CD4-positive, alpha-beta T cell treated with Interleukin-15 for 1 hour (primary cell): ENCODE measurements at places on chromosomes 1 and 21.

DNA sequence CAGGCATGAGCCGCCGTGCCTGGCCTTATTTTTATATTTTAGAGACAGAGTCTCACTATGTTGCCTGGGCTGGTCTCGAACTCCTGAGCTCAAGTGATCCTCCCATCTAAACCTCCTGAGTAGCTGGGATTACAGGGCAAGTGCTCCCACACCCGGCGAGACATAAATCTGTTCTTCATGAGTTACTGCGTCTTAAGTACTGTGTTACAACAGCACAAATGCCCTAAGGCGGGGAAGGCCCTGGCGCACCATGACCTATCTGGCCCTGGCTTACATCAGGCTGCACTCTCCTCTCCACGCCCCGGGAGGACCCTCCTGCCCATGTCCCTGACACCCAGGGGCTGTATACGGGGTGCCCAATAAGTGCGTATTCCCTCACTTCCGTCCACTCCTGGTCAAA is 4.3 kb downstream of the GPR153 start:
- no peak for DNase-seq

DNA sequence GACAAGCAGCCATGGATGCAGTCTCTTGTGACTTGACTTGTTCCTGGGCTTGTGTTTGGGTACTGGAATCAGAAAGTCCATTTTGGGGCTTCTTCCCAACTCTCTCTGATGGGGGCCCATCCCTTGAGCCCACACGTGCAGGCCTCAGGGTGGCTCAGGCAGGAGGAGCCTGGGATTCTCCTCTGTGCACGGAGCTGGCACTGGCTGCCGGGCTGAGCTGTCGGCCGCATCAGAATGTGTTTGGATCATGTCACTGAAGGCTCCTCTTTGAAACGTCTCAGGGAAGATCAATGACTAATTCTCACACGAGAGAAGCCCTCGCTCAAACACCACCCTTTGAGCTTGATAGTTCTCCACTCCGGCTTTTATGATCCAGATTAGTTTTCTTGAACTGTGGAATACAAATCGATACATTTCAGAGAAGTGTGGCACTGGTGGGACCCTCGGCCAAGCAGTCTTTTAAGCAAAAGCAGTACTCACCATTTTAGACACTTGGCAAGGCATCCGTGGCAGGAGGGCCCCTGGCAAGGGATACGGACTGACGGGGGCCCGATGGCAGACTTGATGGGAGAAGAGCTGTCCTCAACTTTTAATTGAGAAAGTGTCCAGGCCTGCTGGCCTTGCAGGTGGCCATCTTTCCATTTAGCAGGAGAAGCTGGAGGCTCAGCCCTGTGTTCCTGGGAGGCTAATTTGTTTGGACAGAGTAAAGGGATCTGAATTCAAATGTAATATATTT is 220.7 kb upstream of the C1orf174 start:
- DNase-seq: no peak

DNA sequence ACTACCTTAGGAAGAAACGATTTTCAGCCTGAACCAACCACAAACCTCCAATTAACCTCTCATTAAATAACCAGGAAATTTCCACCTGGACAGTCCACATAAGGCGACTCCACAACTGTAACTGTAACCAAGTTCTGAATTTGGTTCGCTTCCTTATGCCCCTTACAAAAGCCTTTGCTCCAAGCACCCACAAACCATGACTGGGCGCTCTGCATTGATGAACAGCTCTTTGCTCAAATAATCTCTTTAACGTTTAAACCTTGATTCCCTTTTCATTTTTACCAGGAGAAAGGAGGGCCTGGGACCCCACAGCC is 38.2 kb upstream of the ZNF124 start:
- DNase-seq: no peak

DNA sequence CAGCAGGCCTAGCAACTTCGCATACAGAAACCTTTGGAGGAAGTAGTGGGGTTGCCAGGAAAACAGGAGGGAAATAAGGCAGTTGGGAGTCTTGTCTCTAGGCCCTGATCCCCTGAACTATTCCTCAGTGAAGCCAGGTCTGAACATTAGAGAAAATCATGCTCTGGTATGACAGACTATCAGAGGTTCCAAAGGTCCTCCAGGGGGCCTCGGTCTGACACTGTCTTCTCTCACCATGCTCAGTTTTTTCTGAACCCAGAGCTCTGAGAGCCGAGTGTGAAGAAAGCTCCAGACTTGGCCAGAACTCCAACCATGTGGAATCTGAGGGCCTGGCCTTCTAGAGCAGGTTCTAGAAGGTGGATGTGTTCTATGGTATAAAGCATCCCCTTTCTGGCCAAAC is 4.0 kb downstream of the TOMM40L start:
- DNase-seq: no peak

GRCh38 chr1:244212797-244213475 is 161.9 kb downstream of the ZBTB18 start:
- no peak for DNase-seq

GRCh38 chr21:45104560-45104959 is 30.2 kb downstream of the ADARB1 start:
- DNase-seq: peak; percentile 41

DNA sequence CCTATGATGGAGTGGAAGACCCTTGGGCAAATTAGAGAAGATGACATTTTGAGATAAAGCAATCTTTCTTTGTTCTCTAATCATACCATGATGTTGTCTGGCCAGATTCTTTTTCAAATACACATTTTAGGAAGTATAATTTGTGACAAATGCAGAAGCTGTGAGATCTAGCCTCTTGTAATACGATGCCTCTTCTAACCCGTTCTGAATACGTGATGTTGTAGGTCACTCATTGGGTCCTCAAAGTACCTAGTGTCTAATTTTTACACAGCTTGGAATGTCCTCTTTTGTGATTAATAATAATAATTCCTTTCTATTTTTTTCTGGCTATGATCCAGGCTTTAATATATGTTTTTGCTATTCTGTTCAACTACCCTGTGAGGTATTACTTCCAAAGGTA is 502.7 kb downstream of the NUF2 start:
- DNase-seq: no peak

DNA sequence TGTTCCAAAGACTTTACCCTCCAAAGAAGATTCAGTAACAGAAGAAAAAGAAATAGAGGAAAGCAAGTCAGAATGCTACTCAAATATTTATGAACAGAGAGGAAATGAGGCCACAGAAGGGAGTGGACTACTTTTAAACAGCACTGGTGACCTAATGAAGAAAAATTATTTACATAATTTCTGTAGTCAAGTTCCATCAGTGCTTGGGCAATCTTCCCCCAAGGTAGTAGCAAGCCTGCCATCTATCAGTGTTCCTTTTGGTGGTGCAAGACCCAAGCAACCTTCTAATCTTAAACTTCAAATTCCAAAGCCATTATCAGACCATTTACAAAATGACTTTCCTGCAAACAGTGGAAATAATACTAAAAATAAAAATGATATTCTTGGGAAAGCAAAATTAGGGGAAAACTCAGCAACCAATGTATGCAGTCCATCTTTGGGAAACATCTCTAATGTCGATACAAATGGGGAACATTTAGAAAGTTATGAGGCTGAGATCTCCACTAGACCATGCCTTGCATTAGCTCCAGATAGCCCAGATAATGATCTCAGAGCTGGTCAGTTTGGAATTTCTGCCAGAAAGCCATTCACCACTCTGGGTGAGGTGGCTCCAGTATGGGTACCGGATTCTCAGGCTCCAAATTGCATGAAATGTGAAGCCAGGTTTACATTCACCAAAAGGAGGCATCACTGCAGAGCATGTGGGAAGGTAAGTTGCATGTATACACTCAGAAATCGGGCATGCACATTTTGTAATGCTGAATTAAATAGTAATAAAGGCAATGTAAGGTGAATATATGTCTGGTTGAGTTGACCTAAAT is 97.2 kb downstream of the ZFYVE9 start:
- no peak for DNase-seq

- no peak for DNase-seq
Measured at GRCh38 chr1:219124163-219124562, 49.5 kb upstream of the LYPLAL1 start.

GRCh38 chr1:21005466-21006239 is 171.0 kb downstream of the EIF4G3 start:
- DNase-seq: no peak

DNA sequence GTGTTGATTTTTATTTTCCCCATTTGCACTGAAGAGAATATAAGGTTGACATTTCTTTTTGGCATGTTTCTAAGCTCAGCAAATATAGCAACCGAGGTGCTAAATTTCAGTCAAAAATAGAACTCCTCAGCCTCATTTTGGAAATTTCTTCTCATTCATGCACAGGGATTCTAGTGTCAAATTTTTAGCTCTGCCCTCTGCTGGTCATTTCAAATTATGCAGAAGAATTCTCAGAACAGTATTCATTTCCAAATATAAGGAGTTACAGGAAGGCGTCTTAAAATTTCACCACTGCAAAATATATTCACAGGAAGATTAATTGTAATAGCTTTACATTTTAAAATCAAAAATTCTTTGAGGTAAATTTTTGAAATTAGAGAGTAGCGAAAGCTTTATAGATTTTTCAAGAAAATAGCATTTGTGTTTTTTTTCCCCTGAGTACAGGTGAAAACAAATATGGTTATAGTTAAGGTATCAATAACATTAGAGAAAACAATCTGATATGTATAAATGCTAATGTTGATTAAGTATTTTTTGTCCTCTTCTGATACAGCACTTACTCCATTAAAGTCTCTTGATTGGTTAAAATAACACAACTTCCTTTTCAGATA is 57.9 kb downstream of the FMN2 start:
- no peak for DNase-seq

GRCh38 chr21:42102076-42102475 is 31.0 kb downstream of the UMODL1 start:
- DNase-seq: no peak

- no peak for DNase-seq
Measured at GRCh38 chr21:37861561-37861960, 54.7 kb downstream of the KCNJ6 start.

DNA sequence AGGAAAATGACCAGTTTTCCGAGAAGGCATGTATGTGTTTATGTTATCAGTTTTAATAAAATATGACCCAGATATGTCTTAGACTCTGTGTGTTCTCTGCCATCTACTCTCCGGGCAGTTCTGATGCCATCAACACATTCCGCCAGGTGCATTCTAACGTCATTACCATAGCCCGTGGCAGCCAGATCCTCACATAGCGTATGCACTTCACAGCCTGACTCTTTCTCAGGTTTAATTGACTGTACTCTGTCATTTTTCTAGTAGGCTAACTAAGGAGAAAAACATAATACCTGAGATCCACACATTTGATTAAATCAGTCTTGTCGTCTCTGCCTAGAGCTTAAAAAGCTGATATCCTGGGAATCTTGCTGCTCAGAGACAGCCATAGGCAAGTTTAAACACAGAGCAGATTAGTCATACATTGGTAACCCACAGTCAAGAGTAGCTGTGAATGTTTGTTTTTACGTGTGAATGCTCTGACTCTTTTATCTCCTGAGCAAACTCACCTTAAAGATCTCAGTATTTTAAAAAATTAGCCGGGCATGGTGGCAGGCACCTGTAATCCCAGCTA is 175.9 kb downstream of the GREM2 start:
- DNase-seq: no peak

- no peak for DNase-seq
Measured at GRCh38 chr21:18265944-18266343, 21.3 kb downstream of the CHODL start.

- no peak for DNase-seq
Measured at GRCh38 chr1:187157552-187157951, 328.8 kb downstream of the PLA2G4A start.

GRCh38 chr1:156852418-156852874 is 6.5 kb downstream of the INSRR start:
- DNase-seq: no peak

GRCh38 chr1:6753320-6754140 is 31.7 kb upstream of the CAMTA1 start:
- no peak for DNase-seq

GRCh38 chr1:9374748-9375341 is 82.2 kb downstream of the SPSB1 start:
- no peak for DNase-seq

DNA sequence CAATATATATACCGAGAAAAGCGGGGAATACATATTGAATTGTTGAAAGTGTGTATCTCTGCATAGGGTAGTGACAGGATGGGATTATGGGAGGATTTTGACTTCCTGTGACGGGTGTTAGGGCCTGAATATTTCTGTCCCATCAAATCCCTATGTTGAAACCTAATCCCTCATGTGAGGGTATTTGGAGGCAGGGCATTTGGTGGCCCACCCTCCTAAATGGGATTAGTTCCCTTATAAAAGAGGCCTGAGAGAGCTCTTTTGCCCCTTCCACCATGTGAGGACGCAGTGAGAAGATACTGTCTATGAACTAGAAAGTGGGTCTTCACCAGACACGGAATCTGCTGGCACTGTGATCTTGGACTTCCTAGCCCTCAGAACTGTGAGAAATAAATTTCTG is 137.3 kb downstream of the ZSCAN20 start:
- DNase-seq: no peak

GRCh38 chr1:180530501-180530900 is 28.1 kb upstream of the ACBD6 start:
- DNase-seq: no peak

- no peak for DNase-seq
Measured at GRCh38 chr1:96370757-96371156, 350.8 kb upstream of the PTBP2 start.

GRCh38 chr1:220884109-220884980 is 5.1 kb downstream of the HLX start:
- DNase-seq: no peak

DNA sequence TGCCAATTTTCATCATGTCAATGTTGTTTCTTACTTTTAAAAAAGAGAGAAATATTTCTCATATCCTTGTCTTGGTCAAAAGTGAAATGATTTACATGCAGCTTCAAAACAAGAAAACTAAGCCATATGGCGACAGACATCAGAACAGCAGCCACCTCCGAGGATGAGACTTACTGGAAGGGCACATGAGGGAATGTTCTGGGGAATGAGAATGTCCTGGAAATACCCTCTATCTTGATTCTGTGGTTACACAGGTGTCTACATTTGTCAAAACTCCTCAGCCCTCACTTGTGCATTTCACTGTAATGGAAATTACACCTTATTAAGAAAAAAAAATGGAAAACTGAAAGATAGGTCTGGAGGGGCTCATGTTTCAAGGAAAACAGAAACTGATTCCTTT is 14.2 kb upstream of the ECE1 start:
- DNase-seq: no peak

- DNase-seq: no peak
Measured at GRCh38 chr21:42221581-42222345, 2.8 kb downstream of the ABCG1 start.

GRCh38 chr1:13624526-13624925 is 40.9 kb downstream of the PDPN start:
- DNase-seq: no peak

- DNase-seq: no peak
Measured at GRCh38 chr21:45320261-45321025, 32.7 kb upstream of the POFUT2 start.

- DNase-seq: no peak
Measured at GRCh38 chr1:162857850-162858249, 3.1 kb downstream of the CCDC190 start.
